Hepatocyte (in vitro differentiated cells): ENCODE measurements at places on chromosomes 13 and 19. TPM values are rescaled to one million over a fixed set of nuclear protein-coding genes. Genes with fewer than 3 reads are reported as not detected.

DNA sequence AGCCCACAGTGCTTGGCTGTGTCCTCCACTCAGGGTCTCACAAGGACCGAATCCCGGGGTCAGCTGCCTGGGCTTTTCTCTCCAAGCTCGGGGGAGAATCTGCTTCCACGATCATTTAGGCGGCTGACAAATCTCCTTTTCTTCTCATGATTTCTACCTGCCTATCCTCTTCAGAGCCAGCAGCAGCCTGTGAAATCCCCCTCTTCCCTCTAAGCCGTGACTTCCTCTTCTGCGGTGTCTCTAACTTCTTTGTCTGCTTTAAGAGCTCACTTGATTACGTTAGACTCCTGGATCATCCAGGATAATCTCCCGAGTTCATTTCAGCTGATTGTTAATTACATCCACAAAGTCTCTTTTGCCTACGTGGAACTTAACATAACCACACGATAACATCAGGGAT is 22.5 kb upstream of the ZNF845 start:
- DNase-seq: no peak

DNA sequence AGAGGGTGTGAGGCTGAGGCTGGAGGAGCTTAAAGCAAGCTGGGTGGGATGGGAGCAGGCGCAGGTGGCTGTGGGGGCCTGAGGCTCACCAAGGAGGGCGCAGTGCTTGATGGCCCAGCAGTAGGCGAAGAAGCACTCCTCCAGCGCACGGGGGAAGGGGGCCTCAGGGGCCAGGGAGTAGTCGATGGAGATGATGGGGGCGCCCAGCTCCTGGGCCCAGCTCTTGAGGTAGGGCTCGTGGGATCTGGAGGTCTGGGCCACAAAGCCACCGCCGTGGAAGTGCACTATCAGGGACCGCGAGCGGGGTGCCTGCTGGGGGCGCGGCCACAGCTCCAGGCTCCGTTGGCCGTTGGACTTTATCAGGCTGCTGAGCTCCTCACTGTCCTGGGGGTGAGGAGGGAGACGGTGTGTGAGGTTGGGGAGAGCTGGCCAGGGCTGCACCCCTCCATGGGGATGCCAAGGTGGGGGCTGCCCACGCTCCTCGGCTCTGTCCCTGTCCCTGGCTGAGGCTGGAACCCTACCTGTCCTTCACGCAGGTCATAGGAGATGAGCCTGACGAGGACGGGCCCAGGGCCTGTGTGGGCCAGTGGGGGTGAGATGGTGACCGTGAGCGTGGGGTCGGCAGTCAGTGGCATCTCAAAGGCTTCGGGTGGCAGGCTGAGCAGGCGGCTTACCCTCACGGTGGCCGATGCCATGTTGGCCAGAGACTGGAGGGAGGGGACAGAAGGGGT is 17.2 kb upstream of the CNFN start:
- no peak for DNase-seq

The C19orf67 gene
- not detected in 2 replicates for total RNA-seq

The OR4F17 gene
- not detected in 2 replicates for total RNA-seq

The MYADM gene
- total RNA-seq: 30.6 and 42.1 TPM in 2 replicates

The GPR12 gene
- total RNA-seq: not detected in 2 replicates
